ENCODE measurements at places on chromosomes 5 and 9.

GRCh38 chr5:57291894-57292293 lies 118.0 kb downstream of the GPBP1 start:
- no peak for DNase-seq

GRCh38 chr5:164301708-164302107 lies 796.3 kb downstream of the MAT2B start:
- DNase-seq, result no peak

DNA sequence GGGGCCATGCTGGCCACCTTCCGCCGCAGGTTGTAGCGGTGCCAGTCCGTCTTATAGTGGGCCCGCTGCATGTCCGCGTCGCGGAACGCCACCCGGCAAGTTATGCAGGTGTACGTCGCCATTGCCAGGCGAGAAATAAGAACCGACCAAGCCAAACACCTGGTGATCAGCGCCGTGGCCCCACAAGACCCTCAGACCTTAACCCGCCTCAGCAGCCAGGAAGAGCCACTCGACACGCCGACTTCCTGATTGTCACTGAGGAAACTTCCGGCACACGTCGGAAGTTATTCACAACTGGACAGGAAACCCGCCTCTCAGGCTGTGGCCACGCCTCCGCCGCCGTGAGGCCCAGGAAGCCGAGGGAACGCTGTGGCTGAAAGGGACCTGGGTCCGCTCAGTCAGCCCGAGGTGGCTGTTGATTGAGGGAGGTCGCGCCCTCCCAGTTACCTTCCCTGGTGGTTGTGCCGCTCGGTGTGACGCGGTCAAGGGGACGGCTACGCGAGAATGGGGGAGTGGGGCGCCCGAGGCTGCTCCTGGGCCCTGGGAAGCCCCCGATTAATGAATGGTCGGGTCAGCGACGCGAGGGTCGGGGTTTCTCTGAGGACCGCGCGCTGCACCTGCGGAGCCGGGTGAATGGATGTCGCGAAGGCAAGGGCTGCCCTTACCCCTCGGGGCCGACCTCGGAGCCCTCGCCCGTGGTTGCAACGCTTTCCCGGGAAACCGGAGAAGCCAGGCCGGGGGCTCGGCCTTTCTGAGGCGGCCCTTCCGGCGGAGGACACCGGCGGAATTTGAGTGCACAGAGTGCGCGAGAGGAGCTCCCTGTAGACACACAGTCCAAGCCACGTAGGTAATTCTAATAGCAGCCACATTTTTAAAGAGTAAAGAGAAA lies at the start of gene ZNF622:
Gene ZNF622, minus strand, starts transcription at position 257 of the 889 bp plus-strand sequence. Its CDS starts 135 bp downstream, at position 122.
- DNase-seq, result peak; percentile 90

GRCh38 chr9:18857769-18858168 lies 175.2 kb downstream of the SAXO1 start:
- no peak for DNase-seq

- no peak for DNase-seq
Observed at GRCh38 chr9:133667759-133668450, 31.7 kb downstream of the DBH start.

DNA sequence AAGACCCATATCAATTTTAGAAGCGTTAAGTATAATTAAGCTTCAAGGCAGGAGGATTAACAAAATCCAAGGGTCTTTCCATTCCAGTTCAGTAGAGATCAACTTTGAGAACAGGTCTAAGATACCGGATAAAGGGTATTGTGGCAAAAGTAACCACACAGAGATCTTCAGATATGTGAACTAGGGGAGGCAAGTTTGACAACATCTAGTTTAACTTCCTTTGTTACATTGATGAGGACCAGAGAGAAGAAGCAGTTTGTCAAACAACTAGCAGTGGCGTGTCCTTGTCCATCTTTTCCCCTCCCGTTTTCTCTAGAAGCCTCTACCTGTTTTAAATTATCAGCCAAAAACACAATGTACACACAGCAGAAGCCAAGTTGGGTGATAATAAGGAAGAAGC lies 8.6 kb downstream of the SLC36A2 start:
- no peak for DNase-seq

- DNase-seq, result no peak
Observed at GRCh38 chr5:163377982-163378381, 59.4 kb upstream of the CCNG1 start.

GRCh38 chr5:151892393-151892792 lies 32.3 kb downstream of the GLRA1 start:
- DNase-seq, result no peak

- DNase-seq, result no peak
Observed at GRCh38 chr5:138719811-138720210, 33.4 kb upstream of the CTNNA1 start.

DNA sequence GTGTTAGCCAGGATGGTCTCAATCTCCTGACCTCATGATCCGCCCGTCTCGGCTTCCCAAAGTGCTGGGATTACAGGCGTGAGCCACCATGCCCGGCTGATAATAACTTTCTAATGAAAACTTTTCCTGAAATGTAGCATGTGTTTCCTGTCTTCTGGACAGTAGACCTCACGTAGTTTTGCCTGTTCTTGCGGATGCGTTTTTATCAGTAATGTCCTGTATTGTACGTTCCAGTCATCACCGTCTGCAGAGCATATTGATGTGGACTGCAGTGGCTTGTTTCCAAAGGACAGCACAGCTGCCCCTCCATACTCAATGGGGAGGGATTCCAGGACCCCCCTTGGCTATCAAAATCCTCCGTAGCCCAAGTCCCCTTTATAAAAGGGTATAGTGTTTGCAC lies 12.8 kb downstream of the EXOC3 start:
- no peak for DNase-seq

- DNase-seq, result no peak
Observed at GRCh38 chr5:150632305-150633160, 7.9 kb upstream of the SYNPO start.

- no peak for DNase-seq
Observed at GRCh38 chr9:12463641-12464040, 229.5 kb upstream of the TYRP1 start.

DNA sequence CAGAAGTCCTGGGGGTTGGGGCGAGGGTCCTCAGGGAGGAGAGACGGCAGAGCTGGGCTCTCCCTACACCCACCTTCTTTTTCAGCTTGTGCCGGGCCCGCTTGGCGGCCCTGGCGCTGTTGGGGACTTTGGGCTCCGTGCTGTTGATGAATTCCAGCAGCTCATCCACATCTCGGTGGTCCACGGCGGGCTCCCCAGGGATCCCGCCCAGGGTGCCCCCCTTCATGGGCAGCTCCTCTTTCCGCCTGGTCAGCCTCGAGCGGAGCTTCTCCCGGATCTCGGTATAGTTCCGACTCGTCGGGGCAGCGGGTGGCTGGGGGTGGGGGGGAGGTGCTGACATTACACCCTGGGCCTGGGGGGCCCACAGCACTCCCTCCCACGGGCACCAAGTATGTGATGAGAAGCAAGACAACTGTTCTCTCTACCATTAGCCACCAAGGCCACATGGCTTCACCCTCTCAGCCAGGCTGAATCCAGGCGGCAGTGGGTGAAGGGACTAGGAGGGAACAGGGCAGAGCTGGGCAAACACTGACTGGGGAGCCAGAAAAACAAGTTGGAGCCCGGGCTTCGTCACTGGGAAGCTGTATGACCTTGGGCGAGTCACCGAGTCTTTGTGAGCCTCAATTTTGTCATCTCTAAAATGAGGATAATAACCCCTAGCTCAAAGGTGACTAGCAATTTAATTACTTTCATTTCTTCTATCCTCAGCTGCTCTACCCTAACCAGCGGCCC lies 14.6 kb upstream of the DDX41 start:
- DNase-seq, result no peak

GRCh38 chr5:9381464-9381863 lies 164.4 kb downstream of the SEMA5A start:
- DNase-seq, result no peak

DNA sequence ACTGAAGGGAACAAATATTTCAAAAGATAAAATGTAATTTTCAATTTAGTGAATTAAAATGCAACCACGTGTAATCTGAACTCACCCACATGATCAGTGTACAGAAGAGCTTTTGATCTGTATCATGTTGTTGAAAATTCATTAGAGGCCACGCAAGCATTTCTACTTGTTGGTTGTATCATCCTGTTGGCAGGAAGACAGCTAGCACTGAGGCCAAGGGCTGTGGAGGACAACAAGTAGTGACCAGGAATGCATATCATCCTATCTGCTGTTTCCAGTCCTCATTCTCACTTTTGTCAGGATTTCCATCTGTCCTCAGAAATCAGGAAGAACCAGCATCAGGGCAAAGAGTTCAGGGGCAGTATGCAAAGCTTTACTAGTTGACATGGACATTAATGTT lies 29.9 kb upstream of the CKS2 start:
- no peak for DNase-seq

DNA sequence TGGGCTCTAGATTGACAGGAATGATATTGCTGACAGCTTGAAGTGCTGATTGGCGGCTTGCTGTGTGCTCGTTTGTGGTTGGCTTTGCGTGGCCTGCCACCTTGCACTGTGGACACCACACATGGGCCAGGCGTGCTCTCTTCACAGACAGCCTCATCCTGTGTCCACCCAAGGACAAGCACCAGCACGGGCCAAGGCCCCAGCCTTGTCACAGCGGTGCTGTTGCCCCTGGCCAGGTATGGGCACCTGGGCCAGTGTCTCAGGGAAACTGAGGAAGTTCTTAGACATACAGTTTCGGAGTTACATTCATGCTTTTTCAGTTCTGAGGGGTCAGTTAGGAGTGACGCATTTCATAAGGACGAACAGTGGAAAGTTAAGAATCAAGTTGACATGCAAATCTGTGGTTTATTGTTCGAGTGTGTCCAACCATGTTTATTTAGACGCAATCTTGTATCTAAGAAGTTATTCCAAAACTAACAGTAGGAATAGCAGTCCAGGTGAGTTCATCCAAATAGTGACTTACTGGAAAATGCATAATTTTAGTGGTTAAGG lies 125.9 kb downstream of the EHMT1 start:
- no peak for DNase-seq

GRCh38 chr9:37758747-37759146 lies 5.1 kb downstream of the TRMT10B start:
- DNase-seq, result no peak

DNA sequence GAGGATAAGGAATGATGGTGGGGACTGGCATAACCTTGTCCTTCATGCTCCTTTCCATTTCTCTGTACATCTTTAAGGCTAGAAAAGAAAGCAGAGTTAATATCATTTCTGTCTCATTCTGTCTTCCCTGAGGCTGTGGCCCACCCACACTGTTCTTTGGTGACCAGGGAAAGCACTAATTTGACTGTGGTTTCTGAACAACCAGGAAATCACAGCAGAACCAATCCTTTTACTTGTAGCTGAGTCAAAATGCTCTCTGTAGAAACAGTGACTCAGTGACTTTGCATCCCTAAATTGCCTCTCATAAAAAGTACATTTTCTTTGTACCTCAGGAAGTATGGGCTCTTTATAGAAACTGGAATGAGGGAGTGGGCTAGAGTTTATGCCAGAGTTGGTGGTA lies 28.1 kb downstream of the IL33 start:
- DNase-seq, result no peak

- DNase-seq, result no peak
Observed at GRCh38 chr9:93123561-93124283, 10.3 kb downstream of the NINJ1 start.

All from MV-4-11 (cell line).